ENCODE measurements at places on chromosomes 3 and 15.

GRCh38 chr15:100259266-100259665 is 82.5 kb downstream of the ADAMTS17 start:
- no peak for DNase-seq

GRCh38 chr3:188685789-188686188 is 486.0 kb upstream of the TPRG1 start:
- no peak for DNase-seq

GRCh38 chr15:53586799-53587198 is 172.7 kb downstream of the WDR72 start:
- DNase-seq, result no peak

- no peak for DNase-seq
Measured at GRCh38 chr3:24487325-24488262, 7.1 kb downstream of the THRB start.

DNA sequence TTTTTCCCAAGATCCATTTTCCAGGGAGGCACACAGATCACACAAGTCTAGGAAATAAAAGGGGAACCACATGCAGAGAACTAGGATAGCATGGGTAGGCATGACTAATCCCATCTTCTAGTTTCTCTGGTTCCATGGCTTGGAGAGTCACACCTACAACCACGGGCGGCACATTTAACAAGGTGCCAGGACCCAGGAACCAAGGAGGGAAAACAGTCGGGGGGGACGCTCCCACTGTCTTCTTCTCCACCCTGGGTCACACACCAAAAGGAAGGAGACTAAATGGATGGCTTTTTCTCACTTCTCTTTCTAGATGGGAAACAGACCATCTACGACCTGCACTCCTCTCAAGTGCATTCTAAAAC is 4.6 kb upstream of the SMCO1 start:
- no peak for DNase-seq

GRCh38 chr3:86239946-86240345 is 751.0 kb downstream of the VGLL3 start:
- no peak for DNase-seq

- DNase-seq, result no peak
Measured at GRCh38 chr3:155230382-155230781, 63.1 kb downstream of the STRIT1 start.

- DNase-seq, result no peak
Measured at GRCh38 chr3:87771337-87772192, 287.2 kb downstream of the CGGBP1 start.

GRCh38 chr3:41819236-41819635 is 142.7 kb downstream of the ULK4 start:
- no peak for DNase-seq

- no peak for DNase-seq
Measured at GRCh38 chr15:52093167-52093538, 19.4 kb downstream of the BCL2L10 start.

DNA sequence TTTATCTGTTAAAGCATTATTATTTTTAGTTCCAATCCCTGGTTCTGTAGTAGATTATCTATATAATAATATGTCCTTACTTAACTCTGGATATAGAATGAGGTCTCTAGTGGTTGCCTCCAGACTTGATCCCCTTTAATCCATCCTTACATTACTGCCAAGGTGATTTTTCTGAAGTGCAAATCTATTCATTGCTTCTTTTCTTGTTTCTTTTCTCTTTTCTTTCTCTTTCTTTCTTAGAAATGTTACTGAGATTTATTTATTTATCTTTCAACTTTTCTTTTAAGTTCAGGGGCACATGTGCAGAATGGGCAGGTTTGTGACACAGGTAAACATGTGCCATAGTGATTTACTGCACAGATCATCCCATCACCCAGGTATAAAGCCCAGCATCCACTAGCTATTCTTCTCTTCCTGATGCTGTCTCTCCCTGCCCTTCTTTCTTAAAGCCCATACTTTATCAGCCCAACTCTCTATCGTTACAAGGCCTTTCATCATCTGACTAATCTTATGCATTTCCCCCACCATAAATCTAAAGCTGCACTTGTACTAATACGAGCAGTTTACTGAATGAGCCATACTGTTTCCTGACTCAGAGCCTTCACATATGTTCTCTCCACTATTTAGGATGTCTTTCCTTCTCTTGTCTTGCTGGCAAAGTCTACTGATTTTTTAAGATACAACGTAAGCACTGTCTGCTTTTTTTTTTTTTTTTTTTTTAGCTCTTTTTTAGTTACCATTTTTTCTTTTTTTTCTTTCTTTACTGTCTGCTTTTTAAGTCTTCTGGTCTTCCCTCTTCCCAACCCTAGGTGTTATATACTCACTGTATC is 4.6 kb downstream of the GLCE start:
- no peak for DNase-seq

Measured in H54 (cell line).